Activated CD4-positive, alpha-beta T cell treated with anti-CD3 and anti-CD28 coated beads, Interleukin-2, amount 50 U/mL, for 24 hours (primary cell): ENCODE measurements at places on chromosomes 1 and 21.

DNA sequence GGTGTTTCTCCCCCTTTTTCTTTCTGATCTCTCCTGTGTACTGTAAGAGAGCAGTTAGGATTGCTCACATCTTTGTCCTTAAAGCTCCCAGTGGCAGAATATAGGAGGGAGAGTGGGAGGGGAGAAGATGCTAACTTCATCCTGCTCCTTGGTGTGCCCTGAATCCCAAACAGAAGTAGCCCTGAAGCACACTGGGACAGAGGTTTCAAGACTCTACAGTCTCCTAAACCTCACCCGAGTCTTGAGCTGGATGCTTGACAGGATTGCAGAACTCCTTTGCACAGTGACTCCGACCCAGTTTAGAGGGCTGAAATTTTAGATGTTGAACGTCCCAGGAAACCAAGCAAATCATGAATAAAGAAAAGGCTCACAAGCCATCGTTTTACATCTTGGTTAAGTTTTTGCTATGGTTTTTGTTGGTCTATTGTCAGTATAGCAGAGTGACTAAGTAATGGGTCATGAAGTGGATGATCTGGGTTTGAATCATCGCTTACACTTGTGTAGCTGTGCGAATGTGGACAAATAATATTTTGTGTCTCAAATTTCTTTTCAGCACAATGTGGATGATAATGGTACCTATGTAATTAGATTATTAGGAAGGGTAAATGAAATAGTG, 37.5 kb downstream of the XCL2 start:
- DNase-seq: no peak

GRCh38 chr1:230356190-230356589, 69.9 kb downstream of the PGBD5 start:
- DNase-seq: no peak

GRCh38 chr1:229694053-229694693, 68.1 kb downstream of the URB2 start:
- DNase-seq: no peak

GRCh38 chr1:110634455-110635311, 28.5 kb upstream of the KCNA2 start:
- DNase-seq: peak; percentile 74

DNA sequence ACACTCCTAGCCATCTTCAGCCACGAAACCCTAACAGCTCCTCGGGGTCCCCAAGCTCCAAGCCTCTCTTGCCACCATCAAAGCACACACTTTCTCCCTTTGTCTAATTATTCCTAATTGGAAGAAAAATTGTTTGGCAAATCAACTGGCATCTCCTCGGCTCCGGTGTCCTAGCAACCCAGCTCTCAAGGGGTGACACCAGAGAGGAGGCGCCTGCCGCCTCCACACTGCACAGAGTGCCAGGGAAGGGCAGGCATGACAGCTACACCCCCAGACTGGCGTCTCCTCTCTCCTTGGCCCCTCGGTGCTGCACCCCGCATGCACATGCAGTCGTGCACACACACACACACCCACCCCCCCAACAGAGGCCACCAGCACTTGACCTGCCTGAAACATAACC, 18.2 kb upstream of the GJB5 start:
- no peak for DNase-seq
